ENCODE measurements at places on chromosomes 3 and 15.
A peak's percentile ranks its signal among the peaks of the same experiment; 100 is the strongest.

- no peak for DNase-seq
Observed at GRCh38 chr15:35669432-35670045, 123.6 kb upstream of the DPH6 start.

GRCh38 chr15:74228723-74229081 is 7.4 kb upstream of the CCDC33 start:
- no peak for DNase-seq

DNA sequence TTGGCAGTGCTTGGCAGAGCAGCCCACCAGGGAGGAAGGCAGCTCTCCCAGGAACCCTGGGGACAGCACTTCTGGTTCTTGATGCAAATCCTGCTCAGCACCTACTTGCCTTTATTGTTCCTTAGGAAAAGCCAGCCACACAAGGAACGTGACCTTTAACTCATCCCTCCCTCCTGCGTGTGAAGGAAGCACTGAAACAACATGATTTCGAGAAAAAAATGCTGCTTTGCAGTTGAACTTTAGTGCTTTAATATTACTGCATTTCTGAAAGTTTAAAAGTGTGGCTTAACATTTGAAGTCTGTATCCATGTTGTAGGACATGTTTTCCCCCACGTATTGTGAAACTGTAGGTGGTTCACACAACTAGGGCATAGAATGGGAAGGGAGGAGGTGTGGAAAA is 50.4 kb upstream of the CTNNB1 start:
- DNase-seq = no peak

DNA sequence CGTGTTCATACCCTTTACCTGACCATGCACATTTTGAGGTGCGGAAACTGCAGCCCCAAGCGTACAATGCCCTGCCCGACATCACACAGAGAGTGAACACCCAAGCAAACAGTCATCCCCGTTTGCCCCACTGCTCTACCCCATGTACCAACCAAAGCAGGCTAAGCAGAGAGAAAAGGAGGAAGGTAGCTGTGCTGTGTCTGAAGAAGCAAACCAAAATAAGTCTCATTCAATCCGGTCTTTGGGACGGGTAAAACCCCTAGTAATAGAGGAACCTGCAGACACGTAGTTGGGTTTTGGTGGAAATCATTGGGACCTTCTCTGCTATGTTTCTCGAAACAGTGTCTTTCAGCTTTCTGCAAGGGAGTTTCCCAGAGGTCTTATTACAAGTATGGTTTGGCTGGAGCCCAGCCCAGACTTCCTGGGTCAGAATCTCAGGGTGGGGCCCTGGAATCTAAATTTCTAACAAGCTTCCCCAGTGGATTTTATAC is 164.6 kb upstream of the HES1 start:
- peak; percentile 68 for DNase-seq

DNA sequence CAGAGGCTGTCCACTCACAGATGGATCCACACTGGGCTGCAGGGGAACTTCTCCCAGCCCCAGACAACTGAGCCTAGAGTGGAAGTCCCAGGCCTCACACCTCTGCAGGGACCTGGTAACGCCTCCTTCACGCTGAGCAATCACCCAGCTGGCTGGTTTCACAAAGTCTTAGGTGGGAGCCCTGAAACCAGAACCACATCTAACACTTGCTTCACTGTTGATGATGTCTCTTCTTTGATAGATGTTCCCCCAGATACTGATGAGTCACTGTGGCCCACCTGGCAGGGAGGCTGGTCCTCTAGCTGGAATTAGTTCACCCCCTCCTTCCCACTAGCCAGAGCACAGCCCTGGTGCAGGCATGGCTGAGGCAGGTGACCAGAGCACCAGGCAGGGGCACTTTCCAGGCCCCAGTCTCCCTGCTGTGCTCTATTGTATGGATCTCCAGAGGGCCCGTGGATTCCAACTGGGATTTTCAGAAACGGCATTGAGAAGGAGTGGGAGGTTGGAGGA is 33.5 kb downstream of the MYL3 start:
- no peak for DNase-seq

GRCh38 chr3:188185717-188186251 is 31.8 kb downstream of the LPP start:
- no peak for DNase-seq

GRCh38 chr3:77871436-77871835 is 831.5 kb downstream of the ROBO2 start:
- no peak for DNase-seq

GRCh38 chr3:38067508-38068233 is 28.7 kb downstream of the DLEC1 start:
- no peak for DNase-seq

DNA sequence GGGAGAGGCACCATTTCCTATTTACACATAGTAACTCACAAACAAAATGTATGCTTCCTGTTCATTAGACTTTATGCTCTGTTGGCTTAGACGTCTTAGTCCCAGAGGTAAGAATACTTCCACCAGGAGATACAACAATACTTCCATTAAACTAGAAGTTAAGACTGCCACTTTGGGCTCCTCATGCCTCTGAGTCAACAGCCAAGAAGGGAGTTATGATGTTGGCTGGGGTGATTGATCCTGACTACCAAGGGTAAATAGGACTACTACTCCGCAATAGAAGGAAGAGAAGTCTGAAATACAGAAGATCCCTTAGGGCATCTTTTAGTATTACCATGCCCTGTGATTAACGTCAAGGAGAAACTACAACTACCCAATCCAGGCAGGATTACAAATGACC is 43.5 kb upstream of the ABI3BP start:
- DNase-seq = no peak

GRCh38 chr15:57857871-57858270 is 151.4 kb downstream of the POLR2M start:
- DNase-seq = no peak

- no peak for DNase-seq
Observed at GRCh38 chr3:65483480-65483879, 555.2 kb downstream of the MAGI1 start.
